ENCODE measurements at places on chromosomes 12 and 14. TPM values are rescaled to one million over a fixed set of nuclear protein-coding genes. Genes with fewer than 3 reads are reported as not detected.

PTCSC3 gene
- not detected for total RNA-seq

OTOGL gene
- not detected for total RNA-seq

KRT74 gene
- not detected for total RNA-seq

A2ML1 gene
- not detected for total RNA-seq

ZFHX2 gene
- 0.75 TPM for total RNA-seq

ASCL1 gene
- total RNA-seq, result not detected

ACOT6 gene
- total RNA-seq, result not detected

KRT79 gene
- not detected for total RNA-seq

TMEM233 gene
- not detected for total RNA-seq

Measured in activated naive CD8-positive, alpha-beta T cell treated with anti-CD3 and anti-CD28 coated beads, Interleukin-2, amount 10 ng/mL, durations not matched to agents 7 days and 5 days (primary cell).